ENCODE measurements at places on chromosomes 1 and 21.

DNA sequence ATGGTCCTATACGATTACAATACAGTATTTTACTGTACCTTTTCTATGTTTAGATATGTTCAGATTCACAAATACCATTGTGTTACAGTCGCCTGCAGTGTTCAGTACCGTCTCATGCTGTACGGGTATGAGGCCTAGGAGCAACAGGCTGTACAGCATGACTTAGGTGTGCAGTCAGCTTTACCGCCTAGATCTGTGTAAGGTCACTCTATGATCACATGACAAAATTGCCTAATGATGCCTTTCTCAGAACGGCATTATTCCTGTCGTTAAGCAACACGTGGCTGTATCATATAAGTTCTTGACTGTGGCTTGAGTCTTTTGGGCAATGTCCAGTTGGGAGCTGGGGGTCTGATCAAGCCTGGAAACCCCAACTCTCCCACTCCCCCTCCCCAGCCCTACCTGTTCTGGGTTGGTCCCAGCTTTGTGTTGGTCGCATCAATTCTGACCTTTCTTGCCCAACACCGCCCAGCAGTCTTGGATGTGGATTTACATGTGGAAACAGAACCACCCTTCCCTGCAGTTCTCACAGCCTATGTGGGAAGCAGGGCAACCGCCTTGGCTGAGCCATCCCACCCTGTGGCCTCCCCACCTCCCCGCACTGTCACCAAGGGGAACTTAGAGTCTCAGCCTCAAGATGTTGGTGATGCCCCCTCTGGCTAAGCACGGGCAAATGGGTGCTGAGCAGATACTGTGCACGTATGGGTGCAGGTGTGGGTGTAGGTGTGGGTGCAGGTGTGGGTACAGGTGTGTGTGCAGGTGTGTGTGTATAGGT is 80.2 kb upstream of the ACTL8 start:
- no peak for DNase-seq

DNA sequence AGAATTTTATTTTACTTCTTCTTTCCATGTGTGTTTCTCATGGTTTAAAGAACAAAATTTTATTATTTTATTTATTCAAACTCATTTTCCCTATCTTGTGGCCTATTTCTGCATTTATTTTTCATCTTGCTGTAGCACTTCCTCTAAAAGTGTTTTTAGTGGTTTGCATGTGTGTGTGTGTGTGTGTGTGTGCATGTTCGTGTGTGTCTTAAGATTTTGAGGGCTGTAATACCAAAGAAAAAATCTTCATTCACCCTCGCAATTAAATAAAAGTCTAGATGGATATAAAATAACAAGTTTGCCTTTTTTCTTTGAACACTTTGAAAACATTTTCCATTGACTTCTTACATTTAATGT is 24.6 kb upstream of the FCRL3 start:
- DNase-seq = no peak

DNA sequence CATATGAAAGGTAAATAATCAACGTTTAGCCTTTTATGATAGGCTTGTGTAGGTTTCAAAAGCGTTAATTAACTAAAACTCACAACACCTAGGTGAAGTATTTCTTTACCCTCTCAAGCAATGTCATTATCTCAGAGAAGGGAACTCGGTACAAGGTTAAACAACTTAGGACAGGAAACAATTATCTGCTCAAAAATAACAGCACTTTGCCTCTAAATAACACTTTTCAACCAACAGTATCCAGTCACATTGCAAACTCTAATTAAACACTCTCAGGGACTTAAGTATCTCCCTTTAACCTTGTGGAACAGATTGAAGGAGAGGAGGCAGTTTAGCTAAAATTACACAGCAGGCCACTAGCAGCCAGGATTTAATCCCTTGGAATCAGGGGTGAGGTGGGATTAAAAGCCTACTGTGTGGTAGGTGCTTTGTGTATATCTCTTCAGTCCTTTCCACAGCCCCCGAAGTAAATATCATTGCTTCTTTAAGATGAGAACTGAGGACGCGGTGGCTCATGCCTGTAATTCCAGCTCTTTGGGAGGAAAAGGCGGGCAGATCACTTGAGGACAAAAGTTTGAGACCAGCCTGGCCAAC is 5.2 kb upstream of the AKNAD1 start:
- no peak for DNase-seq

GRCh38 chr1:175784831-175785230 is 41.4 kb upstream of the TNR start:
- DNase-seq = no peak

DNA sequence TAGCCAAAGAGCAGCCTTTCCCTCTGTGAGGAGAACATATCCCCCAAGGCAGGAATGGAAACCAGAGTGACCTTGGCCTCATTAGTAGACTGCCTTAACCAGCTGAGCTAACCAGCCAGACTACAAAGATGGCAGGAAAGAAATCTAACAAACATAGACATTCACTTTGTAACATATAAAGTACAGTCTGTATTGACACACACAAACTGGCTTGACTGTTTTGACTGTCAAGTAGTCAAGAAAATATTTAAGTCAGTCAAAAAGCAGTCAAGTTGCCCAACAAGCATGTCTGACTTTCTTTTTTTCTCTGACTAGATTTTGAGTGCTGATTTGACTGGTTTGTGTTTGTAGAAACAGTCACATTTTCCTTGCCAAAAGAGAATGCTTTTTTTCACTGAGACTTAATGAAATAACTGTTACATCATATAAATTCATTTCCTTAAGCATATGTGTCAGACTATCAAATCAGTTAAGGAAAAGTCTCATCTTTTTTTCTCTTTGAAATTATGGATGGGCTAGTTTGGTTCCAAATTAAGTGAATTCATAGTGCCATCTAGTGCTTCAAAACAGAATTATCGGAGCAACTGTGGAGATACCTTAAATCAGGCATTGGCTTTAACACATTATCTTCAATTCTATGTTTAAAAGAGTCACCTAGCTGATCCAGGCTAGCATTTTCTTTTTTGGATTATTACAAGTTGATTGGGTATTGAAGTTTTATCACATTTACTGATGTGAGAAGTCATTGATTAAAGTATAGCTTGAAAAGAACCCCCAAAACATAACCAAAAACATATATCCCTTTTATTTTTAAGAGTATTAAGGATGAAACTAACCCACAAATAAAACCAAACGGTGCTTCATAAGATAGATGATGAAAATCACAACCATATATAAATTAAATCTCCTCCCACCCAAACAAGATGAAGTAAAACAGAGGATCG is 75.0 kb downstream of the ATP6V1G3 start:
- DNase-seq = no peak

DNA sequence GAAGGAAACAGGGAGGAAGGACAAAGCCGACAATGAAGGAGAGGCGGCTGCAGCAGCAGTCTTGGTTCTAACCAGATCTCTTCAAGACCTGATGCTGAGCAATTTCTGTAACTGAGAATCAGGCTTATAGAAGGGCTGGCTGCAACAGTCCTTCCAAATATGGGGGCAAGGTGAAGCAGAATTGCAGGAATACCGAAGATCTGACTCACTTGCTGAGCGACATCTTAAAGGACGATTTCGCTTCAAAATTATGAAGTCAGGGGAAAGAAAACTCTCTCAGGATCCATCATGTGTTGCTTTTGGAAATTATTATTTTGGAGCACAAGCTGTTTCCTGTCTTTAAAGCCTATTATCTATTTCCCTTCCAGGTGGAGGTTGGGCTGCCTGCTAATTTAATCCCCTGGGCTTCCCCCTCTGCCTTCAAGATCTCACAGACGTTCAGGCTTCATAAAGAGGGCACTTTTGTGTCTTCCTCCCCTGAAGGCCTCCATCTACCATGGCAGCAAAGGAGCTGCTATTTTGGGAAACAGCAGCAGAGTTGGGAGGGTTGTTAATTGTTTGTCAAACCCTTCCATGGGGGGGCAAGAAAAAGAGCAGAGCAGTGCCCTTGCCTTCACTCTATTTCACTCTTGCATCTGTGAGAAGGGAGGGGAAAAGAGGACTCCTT is 10.8 kb upstream of the IER5 start:
- no peak for DNase-seq

DNA sequence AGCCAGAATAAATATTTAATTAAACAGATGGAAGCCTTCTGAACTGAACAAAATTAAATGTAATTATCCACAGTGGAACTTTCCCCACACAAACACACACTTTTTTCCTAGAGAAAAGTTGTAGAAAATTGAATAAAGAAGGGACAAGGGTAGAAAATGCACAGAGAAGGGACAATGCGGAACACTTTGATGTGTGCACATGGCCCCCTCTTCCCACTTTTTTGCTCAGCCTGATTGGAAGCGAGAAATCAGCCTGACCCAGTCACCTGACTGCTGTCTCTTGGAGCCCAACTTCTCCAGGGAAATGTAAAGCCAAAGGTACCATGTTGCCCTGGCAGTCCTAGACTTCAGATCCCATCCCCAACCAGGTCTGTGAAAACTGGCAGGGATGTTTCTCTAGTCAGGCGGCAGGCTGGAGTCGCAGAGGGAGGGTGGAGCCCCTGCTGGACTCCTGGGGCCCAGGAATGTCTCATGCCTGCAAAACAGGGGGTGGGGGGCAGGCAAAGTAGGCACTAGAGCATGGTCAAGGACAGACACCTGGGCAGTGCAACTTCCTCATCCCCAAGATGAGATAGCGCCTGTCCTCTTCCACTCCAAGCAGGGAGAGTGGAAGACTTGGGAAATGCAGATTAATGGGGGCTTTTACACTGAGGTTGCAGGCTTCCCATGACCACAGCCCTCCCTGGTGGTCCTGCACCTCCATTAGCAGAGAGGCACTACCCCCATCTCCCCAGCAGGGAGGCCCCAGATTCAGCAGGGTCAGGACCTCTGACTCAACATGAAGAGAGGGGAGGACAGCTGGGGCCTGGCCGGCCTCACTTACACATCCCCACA is 2.8 kb downstream of the CERS2 start:
- DNase-seq = no peak

- DNase-seq = no peak
Measured at GRCh38 chr1:157119008-157119407, 19.2 kb downstream of the ETV3 start.

DNA sequence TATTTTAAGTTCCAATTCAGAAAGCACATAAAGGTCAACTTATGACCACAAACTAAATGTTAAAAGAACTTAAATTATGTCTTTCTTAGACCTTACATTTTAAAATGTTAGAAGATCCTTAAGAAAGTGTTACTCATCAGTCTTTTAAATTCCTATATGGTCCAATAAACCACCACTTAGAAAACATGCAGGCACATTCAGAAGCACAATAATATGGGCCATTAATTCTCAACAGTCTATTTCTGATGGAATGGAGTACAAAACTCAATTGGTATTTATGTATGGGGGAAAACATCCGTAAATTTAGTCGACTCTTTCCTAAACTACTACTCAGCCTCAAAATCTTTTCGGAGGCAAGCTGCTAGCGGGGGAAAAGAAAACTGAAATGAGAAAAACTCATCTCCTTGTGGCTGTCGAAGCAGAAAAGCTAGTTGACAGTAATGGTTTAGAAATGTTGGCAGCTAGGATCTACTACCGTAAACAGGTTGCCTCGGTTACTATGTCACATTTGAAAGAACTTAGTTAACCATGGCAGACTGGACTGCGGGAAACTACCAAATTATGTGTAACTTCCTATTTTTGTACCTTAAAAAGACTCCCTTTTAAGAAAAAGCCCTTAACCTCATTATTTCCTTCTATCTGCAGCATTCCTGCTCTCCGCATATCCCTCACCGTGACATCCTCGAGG is 1.0 kb downstream of the TRMT1L start:
- DNase-seq = no peak

DNA sequence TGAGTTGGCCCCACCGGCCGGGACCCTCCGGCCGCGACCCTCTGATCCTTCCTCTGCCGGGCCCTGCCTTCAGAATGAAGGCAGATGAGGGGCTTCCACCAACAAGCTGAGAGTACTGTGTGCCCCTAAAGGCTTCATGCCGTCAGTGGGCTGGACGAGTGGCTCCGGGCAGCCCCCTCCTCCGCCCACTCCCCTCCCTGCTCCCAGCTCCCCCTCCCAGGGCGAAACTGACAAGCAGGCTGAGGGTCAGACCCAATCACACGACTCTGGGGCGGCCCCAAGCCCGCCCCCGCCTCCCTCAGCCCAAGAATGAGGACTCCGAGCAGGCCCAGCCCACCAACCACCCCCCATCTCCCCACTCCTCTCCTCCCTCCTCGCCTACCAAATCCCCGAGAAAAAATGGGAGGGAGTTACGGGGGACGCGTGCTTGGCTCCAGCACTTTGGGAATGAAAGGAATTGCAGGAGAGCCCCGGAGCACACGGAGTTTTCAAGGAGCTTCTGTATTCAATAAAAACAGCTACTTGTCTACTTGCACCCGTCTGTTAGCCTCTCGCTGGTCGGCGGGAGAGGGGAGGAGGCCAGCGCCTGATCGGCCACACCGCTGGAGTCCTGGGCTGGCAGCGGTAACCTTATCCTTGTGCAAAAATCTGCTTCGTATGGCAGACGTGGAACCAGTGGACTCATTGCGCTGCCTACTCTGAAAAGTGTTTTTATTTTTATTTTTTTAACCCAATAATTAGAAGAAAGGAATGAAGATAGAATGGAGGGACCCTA is at the start of gene COL11A1:
TSS of gene COL11A1 (minus strand) at position 147 of the 775 bp plus-strand sequence. CDS start 344 bp downstream, outside the sequence.
- no peak for DNase-seq

Measured in stimulated activated CD4-positive, alpha-beta T cell treated with anti-CD3 and anti-CD28 coated beads, Interleukin-15, amount 100 ng/mL, for 1 hour (primary cell).